ENCODE measurements at places on chromosomes 12 and 14. TPM values are rescaled to one million over a fixed set of nuclear protein-coding genes. Genes with fewer than 3 reads are reported as not detected.
A peak's percentile ranks its signal among the peaks of the same experiment; 100 is the strongest.

DNA sequence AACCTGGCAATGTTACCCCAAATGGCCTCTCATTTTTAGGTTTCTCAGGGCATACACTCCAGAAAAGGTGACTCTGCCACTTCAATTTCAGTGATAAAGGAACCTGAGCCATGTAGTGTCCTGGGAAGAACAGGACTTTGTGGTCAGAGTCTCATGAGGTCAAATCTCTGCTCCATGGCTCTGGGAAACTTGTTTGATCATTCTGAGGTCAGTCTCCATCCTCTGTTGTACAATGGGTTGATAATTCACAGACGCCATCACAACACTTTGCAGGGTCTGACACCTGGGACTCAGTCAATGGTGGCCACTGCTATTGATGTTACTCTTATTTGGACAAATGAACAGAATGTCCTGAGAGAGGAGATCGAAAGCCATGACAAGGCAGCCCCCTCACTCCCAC, 31.1 kb upstream of the SMOC1 start:
- DNase-seq: no peak

DNA sequence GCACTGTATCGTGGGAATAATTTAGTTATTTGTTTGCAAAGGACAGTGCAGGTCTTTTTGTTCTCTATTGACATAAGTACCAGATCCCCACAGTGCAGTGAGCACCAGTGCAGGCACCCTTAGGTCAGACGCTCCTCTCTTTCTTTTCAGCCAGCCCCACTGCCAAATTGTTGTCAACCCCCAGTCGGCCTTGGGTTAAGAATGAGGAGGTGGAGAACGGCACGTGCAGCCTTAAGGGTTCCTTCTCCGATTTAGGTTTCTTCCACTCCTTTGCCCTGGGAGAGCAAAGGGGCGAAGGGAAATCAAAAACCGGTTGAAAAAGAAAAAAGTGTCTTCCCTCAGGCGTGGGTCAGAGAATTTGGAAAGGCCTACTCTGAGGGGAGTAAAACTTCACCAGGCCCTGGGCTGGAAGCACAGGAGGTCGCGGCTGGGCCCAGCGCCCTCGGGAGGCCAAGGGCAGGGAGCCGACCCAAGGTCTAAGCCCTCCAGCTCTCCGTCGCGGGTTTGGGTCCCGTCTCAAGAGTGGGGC, 4.3 kb downstream of the PAX9 start:
- no peak for DNase-seq

DNA sequence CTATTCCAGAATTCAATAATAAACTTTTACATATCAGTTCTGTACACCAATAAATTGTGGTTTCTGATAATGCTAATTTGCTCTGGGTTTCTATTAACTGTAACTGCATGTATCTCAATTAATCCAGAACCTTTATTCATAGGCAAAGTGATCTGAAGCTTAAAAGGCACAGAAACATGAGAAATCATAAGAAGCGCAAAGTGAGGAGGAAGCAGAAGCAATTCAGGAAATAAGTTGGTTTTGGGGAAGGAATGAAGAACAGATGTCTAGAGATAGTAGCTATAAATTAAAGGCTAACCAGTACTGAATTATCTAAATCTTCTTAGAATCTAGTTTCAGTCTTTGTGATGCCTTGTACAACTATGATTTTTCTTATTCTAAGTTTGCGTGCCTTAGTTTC, 24.6 kb downstream of the KERA start:
- no peak for DNase-seq

DNA sequence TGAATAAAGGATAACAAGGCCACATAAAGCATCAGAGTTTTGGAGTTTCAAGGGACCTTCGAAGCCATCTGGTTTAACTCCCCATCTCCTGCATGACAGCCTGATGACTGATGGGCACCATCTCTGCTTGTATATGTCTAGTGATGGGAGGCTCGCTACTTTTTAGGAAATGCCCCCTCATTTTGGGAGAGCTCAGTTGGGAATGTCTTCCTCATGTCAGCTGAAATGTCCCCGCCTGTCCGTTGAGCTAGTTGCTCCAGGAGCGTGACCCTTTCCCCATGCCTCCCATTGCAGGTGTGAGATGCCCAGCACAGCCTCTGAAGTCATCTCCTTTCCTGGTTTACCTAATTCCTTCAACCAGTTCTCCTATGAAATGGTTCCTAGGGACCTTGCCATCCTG, 69.6 kb upstream of the CAPRIN2 start:
- no peak for DNase-seq

GRCh38 chr14:72518809-72519377, 375.0 kb downstream of the DPF3 start:
- no peak for DNase-seq

GRCh38 chr14:30656190-30656632, 34.1 kb downstream of the SCFD1 start:
- no peak for DNase-seq

GRCh38 chr14:67426161-67426560, 14.2 kb upstream of the PLEK2 start:
- DNase-seq: no peak

- no peak for DNase-seq
Observed at GRCh38 chr12:52857500-52857899, 8.7 kb upstream of the KRT78 start.

Gene SYCP3
- not detected for total RNA-seq

- DNase-seq: no peak
Observed at GRCh38 chr12:559906-560455, 100.2 kb downstream of the B4GALNT3 start.

Gene SRRM4
- not detected for total RNA-seq

Gene KRT80
- total RNA-seq: 0.09 TPM

Gene RPS6KL1
- total RNA-seq: 7.9 TPM

GRCh38 chr12:46610754-46611153, 215.0 kb downstream of the SLC38A4 start:
- DNase-seq: no peak

DNA sequence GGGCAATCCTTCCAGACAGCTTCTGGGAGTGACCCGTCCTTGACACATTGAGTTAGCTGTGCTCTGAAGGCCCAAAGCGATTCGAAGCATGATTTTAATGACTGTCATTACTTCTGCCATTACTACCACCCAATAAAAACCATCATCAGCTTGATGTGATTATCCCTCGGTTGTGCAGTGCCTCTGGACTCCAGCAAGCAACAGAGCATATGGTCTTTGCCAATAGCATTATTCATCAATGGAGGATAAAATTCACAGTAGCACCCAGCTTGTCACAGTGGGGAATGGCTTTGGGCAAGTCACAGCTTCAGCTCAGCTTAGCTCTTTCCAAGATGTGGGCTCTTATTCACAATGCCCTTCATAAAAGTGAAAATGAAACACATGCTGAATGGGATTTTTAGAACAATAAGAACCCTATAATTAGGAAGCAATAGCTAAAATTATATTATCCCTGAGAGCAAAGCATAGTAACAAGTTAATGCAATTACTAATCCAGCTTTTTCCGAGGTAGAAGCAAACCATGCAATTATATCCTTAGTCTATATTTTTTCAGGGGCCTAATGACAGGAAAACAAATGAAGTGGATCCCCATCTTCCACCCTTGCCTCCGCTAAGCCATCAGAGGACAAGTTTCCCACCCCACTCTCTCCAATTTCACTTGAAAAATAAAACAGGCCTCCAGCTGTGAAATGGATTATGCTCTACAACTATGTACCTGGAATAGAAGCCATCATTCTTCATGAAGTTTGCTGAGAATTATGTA, 163.0 kb upstream of the EEA1 start:
- DNase-seq: no peak

GRCh38 chr12:98595243-98595988, 1.9 kb downstream of the SLC25A3 start:
- DNase-seq: no peak

GRCh38 chr14:61860294-61860918, 98.2 kb downstream of the SNAPC1 start:
- peak; percentile 46 for DNase-seq

GRCh38 chr12:96427269-96427729, 27.1 kb upstream of the CDK17 start:
- peak; percentile 48 for DNase-seq

GRCh38 chr14:82113710-82114109, 580.1 kb upstream of the SEL1L start:
- no peak for DNase-seq

DNA sequence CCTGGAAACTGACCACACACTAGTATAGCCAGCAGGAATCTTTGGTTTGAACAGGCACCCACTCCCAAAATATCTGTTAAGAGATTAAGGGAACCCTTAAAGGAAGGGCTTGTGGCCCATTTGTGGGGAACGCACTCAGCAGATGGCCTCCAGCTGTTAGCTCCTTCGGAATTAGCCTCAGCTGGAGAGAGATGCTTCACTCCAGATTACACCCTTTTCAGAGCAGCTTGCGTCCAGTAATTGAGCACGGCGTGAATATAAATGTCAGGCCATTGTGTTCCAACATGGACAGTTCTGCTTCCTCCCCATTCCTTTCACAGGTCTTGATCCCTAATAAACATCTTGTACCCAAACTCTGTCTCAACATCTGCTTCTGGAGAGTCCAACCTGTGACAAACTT, 397.8 kb downstream of the SEC23A start:
- no peak for DNase-seq

DNA sequence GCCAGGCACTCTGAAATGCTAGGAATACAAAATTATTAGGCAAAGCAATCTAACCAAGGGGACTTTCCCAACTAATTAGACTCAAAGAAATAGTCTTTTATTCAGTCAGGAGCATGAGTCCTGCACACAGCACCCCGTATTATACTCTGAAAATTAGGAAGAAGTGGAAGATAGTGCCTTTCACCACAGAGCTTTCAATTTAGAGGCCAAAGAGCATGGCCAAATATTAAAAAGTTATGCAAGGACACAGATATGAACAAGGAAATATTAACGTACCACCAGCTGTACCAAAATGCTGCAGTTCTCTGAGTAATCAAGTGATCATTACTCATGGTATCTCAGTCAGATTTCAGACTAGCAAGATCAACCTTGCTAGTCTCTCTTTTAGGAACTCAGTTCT, 22.6 kb upstream of the MDM2 start:
- no peak for DNase-seq

- no peak for DNase-seq
Observed at GRCh38 chr14:30296931-30297405, 262.0 kb upstream of the G2E3 start.

Gene SLC2A14
- 0.53 TPM for total RNA-seq

Data from right lobe of liver (tissue), 6 donors.